Memory B cell (primary cell): ENCODE measurements at places on chromosomes 3 and 15.
A peak's percentile ranks its signal among the peaks of the same experiment; 100 is the strongest.

DNA sequence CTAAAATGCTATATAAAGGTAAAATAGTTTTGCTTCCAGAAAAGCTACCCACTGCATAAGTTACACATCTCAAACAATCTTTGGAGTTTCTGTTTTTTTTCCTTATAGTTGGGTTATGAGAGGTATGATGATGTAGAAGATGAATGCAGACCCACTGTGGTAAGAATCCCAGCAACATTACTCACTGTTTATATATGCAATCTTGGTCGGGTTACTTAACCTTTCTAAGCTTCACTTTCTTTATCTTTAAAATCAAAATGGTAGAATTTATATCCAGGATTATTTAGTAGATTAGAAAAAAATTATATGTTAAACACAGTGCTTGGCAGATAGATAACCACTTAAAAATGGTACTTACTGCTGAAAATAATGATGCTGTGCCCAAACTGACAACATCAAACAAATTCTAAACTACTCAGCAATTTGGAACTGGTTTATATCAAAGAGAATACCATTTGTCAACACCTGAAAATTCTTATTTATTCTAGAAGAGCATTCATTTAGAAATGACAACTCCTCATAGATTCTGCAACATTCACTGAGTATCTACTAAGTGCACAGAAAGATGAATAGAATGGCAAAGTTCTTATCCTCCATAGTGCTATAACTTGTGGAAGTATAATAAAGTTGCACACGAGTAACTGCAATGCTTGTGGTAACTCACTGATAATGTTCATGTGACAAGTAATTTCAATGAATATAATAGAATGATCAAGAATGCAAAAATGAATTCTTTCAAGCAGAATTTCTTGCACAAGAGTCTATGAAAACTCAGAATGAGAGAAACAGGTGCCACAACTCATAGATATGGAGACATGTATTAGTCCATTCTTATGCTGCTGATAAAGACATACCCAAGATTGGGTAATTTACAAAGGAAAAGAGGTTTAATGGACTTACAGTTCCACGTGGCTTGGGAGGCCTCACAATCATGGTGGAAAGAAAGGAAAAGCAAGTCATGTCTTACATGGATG is 129.0 kb upstream of the SLC7A14 start:
- no peak for DNase-seq

DNA sequence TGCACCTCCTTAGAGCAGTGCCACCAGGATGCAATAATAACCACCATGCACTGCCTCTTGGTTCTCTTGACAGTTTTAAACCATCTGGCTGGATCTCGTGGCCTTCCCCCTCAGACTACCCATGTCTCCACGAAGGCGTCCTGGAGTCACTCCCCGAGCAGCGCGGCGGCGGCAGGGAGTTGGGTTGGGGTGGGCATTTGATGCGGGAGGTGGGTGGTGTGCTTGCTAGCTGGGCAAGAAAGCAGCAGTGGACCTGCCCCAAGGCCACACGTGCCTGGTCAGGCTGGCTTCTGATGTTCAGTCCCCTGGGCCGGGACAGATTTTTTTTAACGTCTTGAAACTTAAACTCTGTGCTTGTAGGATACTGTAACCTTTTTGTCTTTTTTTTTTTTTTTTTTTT is 3.9 kb upstream of the TTLL3 start:
- no peak for DNase-seq

DNA sequence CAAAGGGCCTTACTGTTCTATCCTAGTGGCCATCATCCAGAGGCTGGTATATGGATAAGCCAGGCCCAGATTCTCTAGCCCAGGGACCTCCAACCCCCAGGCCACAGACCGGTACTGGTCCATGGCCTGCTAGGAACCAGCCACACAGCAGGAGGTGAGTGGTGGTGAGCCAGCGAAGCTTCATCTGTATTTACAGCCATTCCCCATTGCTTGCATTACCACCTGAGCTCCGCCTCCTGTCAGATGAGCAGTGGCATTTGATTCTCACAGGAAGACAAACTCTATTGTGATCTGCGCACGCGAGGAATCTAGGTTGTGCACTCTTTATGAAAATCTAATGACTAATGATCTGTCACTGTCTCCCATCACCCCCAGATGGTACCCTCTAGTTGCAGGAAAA is 30.1 kb upstream of the TPM1 start:
- no peak for DNase-seq

GRCh38 chr15:31367730-31368344 is 41.2 kb downstream of the KLF13 start:
- DNase-seq = no peak

- DNase-seq = no peak
Measured at GRCh38 chr3:42081838-42082473, 9.2 kb upstream of the TRAK1 start.

- no peak for DNase-seq
Measured at GRCh38 chr15:89926158-89926557, 13.4 kb upstream of the ARPIN start.

DNA sequence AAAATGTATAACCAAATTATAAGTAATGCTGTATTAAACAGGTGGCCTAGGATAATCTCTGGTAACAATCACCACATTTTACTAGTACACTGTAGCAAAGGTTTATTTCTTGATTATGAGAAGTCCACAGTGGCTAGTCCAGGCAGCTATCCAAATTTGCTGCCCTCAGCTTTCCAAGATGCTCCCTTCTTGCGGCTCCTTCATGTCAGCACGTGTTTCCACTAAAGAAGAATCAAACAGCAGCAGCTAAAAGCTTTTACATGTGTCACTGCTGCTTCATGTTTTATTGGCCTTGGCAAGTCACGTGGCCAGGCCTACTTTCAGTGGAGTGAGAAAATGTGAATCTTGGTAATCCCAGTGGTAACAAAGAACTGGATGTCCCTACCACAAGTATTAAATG is 5.6 kb upstream of the RBMS3 start:
- DNase-seq = no peak

DNA sequence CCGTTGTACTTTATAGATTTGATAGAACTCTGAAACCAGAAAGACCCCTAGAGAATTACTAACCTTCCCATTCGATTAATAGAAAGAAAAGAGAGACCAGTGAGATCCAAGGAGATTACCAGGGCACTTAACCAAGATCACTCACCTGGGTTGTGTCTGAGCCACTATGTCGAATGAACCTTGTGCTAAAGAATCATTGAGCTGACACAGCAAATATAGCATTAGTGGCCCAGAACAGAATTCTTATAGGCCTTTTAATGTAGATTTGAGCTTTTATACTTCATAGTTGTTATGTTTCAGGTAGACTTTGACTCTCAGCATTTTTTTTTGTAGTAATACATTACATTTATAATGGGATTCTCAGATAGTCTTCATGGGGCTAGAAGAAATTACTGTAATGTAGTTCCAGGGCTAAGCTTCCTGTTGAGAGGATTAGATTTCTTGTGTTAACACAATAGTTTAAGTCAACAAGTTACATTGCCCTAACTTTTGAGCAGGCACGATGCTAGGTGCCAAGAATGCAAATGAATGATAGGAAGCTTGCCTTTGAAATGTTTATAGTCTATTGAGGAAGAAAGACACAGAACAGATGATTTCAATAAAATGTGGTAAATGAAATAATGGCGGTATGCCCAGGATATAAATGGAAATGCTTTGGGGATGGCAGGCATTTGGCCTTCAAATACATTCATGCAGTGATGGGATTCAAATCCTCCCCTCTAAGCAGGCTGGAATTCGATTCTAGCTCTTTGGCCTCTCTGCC is 24.4 kb upstream of the ABHD10 start:
- no peak for DNase-seq

GRCh38 chr15:85689729-85690128 is 105.0 kb downstream of the KLHL25 start:
- peak; percentile 54 for DNase-seq

DNA sequence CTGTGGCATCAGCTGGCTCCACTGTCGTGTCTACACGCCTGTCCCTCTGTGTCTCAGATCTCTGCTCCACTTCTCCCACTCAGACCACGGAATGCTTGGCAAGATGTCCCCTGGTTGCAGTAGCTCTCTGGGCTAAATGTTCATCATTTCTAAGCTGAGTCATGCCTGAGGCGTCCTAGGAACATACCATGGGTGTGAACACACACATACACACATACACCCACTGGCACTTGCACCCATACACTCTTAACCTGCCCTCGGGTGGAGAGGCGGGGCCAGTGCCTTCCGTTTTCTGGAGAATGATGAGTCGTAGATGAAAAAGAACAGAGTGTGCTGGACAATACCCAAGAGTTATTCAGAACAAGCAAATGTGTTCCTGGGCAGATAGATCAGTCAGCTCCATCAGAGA is 72.4 kb downstream of the SENP2 start:
- no peak for DNase-seq

- no peak for DNase-seq
Measured at GRCh38 chr15:101083336-101084045, 164.3 kb downstream of the LRRK1 start.

DNA sequence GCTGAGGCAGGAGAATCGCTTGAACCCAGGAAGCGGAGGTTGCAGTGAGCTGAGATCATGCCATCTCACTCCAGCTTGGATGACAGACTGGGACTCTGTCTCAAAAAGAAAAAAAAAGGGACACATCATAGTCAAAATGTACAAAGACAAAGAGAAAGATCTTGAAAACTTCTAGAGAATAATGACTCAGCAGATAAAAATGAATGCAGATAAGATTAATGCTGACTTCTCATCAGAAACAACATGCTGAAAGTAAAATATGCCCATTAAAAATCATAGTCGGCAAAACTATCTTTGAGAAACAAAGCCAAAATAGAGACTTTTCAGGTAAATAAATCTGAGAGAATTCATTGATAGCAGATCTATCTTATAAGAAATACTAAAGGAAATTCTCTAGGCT is 271.1 kb upstream of the GPR149 start:
- DNase-seq = no peak

DNA sequence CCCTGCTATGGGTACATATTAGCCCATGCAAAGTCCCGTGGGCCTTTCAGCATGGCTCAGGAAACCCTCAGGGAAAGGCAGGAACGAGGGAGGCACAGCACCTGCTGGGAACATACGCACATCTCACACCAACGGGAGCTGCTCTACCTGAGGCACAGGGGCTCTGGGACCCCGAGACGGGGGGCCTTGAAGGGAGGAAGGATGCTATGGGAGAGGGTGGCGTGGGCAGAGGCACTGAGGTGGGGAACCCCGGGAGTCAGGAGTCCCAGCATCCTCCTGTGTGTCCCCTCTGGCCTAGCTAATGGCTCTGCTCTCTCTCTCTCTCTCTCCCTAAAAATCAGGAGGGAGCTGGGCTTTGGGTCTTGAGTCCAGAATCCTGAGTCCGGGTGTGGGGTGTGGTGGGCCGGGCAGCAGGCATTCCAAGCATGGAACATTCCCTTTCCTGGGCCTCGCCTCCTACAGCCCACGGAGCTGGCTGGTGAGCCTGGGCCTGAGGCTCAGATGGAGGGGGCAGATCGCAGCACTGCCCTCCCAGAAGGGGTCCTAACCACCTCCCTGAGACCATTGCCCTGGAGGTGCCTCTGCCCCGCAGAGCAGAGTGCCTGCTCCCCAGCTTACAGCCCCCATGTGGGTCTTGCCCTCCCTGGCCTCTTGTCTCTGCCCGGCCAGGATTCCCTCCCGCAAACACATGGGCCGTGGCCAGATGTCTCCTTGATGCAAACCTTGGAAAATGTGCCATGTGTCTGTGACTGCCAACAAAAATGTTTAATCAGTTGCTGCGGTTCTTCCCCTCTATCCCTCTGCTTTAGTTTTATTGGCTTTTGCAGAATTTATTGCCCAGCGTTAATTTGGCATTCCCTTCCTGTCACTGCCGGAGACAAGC is 101.6 kb downstream of the TMEM266 start:
- no peak for DNase-seq

- DNase-seq = no peak
Measured at GRCh38 chr15:33636234-33636633, 325.5 kb downstream of the RYR3 start.

DNA sequence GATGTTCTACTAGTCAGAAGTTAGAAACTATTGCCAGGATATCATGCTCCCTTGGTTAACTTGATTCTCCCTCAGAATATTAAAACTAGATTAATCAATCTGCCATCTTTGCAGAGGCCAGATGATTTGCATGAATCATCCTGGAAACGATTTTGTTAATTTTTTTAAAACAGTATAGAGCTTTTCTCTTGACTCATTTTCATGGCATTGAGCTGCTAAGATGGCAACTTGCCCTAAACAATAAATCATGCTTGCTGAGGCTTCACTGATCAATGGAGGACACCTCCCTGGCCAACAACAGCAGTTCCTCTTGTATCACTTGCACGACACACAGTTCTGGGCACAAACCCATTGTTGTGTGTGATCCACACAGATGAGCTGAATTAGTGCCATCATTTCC is 109.1 kb downstream of the COL6A6 start:
- DNase-seq = no peak

DNA sequence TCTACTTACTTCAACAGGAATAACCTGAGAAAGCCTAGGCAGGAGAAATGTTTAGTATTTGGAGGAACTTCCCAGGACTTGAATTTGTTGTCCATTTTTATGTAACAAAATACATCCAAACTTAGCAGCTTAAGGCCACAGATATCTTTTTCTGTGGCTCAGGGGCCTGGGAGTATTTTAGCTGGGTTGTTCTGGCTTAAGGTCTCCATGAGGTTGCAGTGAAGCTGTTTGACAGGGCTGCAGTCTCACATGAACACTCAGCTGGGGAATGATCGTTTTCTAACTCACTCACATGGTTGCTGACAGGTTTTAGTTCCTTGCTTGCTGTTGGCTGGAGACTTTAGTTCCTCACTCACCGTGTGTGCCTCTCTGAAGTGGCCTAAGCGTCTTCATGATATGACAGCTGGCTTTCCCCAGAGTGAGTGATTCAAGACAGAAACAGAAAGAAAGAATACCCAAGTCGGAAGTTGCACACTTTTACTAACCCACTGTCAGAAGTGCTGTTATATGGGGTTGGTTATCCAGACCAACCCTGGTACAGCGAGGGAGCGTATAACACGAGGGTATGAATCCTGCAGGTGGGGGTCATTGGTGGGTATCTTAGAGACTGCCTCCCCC is 229.7 kb upstream of the TBL1XR1 start:
- DNase-seq = no peak

DNA sequence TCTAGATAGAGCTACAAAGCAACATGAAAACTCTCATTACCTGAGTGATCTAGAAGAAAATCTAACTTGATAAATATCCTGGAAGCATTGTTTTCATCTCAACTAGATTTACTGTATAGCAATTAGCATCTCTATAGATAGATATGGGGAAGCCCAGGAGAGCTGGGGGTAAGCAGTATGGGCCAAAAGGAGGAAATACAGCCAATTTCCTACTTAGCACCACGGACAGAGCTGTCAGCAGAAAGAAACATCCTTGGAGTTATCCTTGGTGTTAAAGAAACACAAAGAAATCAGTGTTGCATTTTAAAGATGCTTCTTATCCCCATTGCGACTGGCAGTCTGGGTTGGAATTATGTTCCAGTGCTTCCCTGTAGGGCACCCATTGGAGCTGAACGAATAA is 126.2 kb downstream of the TIGIT start:
- DNase-seq = no peak

DNA sequence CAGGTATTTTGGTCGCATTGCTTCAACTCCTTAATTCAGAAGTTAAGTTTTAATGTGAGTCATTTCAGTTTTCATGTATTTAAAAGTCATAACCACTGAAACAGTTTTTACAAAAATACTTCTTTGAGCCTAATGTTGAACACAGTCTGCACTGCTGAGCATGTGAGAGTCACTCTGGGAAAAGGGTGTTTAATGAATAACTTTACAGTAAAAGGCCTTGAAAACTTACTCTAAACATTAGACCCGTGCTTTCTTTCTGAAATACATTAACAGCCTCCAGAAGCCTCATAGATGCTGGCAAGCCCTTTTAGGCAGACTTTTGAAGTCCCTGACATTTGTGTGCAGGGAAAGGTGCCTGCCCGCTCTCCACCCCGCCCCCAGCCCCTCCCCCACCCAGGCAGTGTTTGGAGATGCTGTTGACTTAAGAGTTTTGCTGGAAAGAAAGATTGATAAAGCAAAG is 68.9 kb upstream of the NR2F2 start:
- DNase-seq = no peak
